Stimulated activated CD4-positive, alpha-beta T cell treated with anti-CD3 and anti-CD28 coated beads, Interleukin-12 subunit alpha, Interleukin-12 subunit beta, amount 100 ng/mL, for 24 hours (primary cell): ENCODE measurements at places on chromosomes 5 and 9.

DNA sequence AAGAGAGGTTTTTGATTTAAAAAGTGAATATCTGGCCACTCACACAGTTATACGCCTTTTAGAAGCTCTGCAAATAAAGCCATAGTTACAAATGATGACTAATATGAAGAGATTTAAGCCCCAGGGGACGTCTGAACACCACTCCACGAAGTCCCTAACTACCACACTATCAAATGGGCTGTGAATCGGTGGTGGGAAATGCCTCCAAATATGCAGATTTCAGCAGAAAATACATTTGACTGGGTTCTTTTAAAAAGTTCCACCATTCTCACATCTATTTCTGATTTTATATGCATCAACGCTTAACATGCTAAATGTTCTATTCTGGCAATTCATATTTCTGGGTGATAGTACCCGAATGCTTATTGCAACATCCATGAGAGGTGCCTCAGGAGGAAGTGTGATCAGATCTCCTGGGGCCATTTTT is 22.5 kb downstream of the TICAM2 start:
- DNase-seq = no peak

DNA sequence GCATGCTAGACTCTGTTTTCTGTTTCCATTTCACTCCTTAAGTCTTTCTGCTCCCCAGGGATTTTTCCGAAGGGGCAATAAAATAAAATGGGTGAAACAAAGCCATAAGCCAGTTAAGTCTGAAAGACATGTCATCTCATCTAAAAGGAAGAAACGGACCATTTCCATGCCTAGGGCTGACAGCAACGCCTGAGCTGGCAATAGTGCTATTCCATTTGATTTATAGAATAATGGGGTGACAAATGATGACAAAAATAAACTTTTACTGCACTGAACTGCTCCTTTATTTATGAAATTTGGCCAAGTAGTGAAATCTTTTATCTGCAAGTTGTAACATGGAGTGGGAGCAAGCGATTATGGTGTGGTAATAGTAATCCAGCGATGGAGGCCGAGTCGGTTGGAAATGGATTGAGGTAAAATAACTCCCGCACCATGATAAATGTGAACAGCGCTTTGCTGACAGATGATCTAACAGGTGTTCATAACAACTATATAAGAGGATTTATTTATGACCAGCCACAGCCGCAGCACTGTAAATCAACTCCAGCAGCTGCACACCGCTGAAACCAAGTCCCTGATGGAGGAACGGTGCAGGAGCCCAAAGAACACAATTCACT is 219.8 kb upstream of the TBCA start:
- DNase-seq = no peak

- no peak for DNase-seq
These were observed 390.3 kb downstream of the ANXA1 start for GRCh38 chr9:73541923-73542322.

- no peak for DNase-seq
These were observed 6.3 kb downstream of the DAPK1 start for GRCh38 chr9:87503927-87504326.

GRCh38 chr9:124309667-124310084 is 51.9 kb downstream of the NEK6 start:
- no peak for DNase-seq

DNA sequence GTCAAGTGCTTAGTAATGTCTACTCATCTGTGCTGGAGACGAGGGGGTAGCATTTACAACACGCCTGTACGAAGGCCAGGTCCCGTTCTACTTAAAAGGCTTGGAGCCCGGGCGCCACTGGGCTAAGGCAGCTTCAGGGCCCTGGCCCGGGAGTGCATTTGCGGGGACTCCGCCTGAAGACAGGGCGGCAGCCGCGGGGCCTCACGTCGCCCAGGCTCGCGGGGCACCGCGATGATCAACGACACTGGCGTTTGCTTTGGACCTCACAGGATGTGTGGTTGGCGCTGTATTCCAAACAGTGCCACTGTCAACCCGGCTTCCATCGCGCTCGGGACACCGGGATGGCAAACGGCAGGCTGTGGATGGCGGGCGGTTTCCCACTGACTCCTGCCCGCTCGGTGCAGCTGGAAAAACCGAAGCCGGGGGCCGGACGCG is 1.1 kb upstream of the TENT4A start:
- no peak for DNase-seq

DNA sequence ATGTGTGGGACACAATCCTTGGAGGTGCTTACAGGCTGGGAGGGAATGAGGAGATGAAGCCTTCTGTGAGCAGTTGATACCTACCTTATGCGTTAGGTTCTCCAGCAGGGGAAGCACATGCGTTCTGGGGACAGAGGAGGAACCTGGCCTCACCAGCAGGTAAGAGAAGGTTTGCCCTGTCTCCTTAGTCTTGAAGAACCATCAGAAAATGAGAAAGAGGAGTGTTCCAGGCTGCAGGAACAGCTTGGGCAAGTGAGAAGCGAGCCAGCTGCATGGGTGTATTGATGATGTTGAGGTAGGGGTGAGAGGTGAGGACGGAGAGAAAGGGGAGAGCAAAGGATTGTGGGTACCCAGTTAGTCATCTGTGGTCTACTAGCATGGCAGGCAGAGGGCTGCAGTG is 156.9 kb upstream of the MVB12B start:
- DNase-seq = no peak

GRCh38 chr9:90726215-90726614 is 75.4 kb upstream of the SYK start:
- DNase-seq = no peak

DNA sequence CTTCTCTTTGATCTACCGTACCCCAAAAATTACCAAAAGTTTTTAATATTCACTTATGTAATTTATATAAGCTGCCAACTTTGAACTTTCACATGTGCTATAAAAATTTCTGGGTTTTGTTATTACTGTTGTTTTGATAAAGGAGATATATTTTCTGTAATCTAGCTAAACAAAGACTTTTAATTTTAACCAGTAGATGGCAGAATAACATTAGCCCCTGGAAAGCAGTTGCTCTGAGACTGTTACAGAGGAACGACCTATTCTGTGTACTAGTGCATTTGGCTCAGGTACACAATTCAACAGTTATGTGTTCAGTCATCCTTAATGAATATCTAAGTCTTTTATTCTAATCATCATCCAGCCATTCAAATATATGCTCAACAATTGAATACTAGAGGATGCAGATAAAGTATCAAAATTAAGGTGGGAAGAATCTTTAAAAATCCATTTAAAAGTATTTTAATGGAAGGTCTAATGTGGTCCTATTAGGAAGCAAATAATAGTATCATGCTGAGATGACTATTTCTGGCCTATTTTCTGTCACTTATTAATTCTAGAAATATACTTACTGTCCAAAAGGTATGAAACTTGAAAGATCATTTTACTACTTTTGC is 8.6 kb downstream of the KLHL9 start:
- DNase-seq = no peak

GRCh38 chr5:173268750-173269432 is 33.9 kb upstream of the NKX2-5 start:
- no peak for DNase-seq

GRCh38 chr9:3508521-3509291 is 17.1 kb downstream of the RFX3 start:
- no peak for DNase-seq

GRCh38 chr9:120885958-120886357 is 9.0 kb upstream of the PHF19 start:
- DNase-seq = no peak

GRCh38 chr9:93603011-93603410 is 26.6 kb downstream of the PHF2 start:
- DNase-seq = no peak

GRCh38 chr5:174323878-174324281 is 278.4 kb downstream of the NSG2 start:
- no peak for DNase-seq

- no peak for DNase-seq
These were observed 15.3 kb downstream of the MAP1B start for GRCh38 chr5:72122602-72123001.

GRCh38 chr5:133679534-133679933 is 67.2 kb upstream of the FSTL4 start:
- no peak for DNase-seq

- DNase-seq = no peak
These were observed 53.9 kb downstream of the CSNK1A1 start for GRCh38 chr5:149497357-149497756.

DNA sequence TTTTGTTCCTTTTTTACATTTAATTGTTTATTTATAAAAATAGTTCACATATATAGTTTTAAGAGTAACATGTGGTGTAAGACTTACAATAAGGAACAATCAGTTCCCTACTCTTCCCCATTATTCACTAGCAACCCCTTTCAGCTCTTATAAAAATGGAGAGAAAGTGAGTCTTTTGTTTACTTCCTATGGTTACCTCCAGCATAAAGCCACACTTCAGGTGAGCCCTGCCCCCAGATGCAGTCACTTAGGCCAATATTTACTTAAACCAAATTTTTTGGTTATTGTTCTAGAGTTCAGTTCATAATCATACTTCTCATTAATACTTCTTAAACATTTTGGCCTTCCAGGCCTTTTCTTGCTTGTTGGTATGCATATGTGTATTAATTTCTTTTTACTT is 33.7 kb downstream of the UBE2R2 start:
- no peak for DNase-seq

- DNase-seq = no peak
These were observed 119.2 kb upstream of the CXCL14 start for GRCh38 chr5:135697959-135698345.

DNA sequence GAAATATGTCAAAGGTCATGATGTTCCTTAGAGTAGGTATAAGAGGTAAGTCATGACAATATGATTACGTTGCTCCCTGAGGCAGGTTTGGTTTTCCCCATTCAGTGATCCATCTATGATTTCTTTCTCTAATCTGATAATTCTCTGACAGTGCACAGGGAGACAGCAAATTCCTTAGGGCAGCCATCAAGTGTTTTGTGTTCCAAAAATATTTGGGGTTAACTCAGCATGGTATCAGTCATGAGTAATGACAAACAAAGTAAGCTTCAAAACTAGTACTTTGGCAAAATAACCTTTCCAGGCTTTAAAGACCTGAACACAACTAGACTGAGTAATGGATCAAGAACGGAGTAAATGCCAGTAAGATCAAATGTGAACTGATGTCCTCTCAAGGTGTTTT is 55.3 kb upstream of the SPATA31E1 start:
- DNase-seq = no peak

DNA sequence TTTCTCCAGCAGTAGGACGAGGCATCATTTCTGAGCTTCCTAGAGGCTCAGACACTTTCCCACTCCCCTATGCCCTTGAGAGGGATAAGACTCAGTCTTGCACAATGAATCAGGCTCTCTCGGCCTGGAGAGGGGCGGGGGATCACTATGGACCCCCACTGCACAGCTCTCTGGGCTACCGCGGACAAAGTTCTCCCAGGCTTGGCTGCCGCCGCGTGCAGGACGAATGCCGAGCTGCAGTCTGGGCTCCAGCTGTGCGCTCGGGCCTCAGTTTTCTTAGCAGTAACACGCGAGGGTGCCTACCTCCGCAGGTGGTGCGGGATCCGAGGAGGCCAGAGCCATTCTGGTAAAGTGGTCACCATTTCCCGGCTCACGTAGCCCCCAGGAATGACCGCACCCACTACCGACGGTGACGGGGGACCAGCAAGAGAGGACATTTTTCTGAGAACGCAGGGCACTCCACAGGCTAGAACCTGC is 3.4 kb upstream of the MYORG start:
- no peak for DNase-seq

DNA sequence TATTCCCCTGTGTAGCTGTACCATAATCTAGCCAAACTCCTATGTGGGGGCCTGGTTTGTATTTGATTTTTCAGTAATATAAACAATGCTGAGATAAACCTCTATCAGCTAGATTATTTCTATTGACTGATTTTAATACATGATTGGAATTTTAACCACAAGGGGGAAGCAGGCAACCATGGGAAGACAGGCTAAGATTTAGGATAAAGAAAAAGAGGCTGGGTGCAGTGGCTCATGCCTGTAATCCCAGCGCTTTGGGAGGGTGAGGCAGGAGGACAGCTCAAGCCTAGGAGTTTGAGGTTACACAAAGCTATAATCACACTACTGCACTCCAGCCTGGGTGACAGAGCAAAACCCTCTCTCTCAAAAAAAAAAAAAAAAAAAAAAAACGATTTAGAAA is 18.1 kb upstream of the GPX3 start:
- no peak for DNase-seq

DNA sequence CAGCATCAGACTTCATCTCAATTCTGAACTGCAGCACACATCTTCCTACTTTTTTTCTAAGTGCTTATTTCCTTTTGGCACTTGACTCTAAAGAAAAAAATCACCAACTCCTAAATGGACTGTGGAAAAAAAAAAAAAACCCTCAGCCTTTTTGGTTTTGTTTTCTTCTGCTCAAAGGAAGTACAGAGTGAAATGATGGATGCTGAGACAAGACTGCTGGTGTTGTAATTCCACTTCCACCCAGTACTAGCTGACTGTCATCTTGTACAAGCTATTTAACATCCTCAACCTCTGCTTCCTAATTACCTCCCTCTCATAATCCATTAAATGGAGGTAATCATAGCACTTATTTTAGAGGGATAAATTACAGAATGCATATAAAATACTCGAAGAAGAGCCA is 171.5 kb upstream of the GNA14 start:
- no peak for DNase-seq

GRCh38 chr9:115794921-115795475 is 358.6 kb upstream of the PAPPA start:
- DNase-seq = no peak

DNA sequence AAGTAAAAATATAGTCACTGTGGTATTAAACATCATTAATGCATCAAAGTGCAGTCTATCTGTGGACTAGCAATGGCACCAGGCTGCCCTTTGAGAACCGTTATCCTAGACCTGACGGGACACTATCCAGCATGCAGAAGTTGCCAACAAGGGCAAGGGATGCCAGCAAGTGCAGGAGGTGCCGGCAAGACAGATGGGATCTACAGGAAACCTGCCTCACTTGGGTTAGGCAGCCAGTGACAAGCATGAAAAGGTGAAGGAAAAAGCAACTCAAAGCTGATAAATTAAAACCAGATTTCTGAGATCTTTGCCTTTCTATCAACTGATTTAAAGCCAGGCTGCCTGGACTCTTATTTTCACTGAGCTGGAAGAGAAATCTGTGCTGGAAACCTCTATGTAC is 315.2 kb upstream of the PDE4D start:
- no peak for DNase-seq

GRCh38 chr5:51156838-51157237 is 226.4 kb upstream of the ISL1 start:
- no peak for DNase-seq

GRCh38 chr5:9052421-9052820 is 493.5 kb downstream of the SEMA5A start:
- no peak for DNase-seq

- no peak for DNase-seq
These were observed 83.0 kb downstream of the GABBR2 start for GRCh38 chr9:98625728-98626127.

DNA sequence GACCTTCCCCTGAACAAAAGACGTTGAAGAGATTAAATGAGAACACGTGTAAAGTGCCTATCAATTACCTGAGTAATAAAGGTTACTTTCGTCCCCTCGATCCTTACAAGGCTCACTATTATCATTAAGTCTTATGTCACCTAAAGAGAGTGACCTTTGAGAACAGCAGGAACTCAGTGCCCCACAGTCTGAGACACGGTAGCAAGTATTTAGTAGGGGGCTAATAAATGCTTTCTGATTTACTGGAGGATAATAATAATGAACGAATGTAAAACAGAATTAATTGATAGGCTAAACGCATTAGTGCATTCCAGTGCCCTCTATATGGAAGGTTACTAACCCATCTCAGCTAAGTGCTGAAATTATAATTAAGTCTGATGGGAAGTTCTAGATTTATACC is 199.9 kb downstream of the FBXL17 start:
- no peak for DNase-seq
